ENCODE measurements at places on chromosomes 12 and 14.
A peak's percentile ranks its signal among the peaks of the same experiment; 100 is the strongest.

DNA sequence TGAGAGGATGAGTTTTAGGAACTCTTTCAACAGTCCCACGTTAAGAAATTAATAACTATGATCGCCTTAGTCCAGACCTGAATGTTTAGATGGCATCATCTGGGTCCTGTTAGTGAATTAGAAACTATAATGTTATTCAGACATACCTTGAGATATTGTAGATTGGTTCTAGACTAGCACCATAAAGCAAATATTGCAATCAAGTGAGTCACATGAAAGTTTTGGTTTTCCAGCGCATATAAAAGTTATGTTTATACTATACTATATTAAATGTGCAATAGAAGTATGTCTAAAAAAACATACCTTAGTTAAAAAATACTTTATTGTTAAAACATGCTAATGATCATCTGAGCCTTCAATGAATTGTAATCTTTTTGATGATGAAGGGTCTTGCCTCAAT, 106.6 kb upstream of the ATP2B1 start:
- no peak for DNase-seq

GRCh38 chr14:90274808-90275457, 18.6 kb downstream of the PSMC1 start:
- no peak for DNase-seq

DNA sequence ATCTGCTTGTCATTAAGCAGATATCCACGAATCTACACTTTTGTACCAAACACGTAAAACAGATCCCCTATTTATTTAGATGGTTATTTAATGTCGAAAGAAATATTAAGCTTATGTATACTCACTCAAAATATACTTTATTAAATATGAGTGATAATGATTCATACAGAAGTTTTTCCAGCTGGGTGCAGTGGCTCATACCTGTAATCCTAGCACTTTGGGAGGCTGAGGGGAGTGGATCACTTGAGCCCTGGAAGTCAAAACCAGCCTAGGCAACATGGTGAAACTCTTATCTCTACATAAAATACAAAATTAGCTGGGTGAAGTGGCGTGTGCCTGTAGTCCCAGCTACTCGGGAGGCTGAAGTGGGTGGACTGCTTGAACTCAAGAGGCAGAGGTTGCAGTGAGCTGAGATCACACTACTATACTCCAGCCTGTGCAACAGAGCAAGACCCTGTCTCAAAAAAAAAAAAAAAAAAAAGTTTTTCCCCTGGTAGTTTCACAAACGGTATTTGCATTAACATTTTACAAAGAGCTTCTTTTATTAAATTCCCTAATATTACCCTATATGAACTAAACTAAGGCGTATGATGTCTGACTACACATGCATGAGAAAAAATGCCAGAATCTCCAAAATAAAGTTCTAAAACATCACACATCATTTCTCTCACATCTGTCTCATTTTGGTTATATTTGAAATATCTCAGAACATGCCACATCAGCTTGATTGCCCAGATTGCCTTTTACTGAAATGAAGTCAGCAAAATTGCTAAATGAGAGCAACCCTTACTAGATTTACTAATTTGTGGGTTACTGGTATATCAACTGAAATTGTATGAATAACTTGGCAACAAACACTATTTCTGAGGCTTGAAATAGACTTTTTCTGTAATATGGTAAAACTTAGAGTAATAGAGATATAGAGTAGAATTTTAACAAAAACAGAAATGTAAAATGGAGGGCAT, 74.9 kb downstream of the PAWR start:
- DNase-seq: no peak

DNA sequence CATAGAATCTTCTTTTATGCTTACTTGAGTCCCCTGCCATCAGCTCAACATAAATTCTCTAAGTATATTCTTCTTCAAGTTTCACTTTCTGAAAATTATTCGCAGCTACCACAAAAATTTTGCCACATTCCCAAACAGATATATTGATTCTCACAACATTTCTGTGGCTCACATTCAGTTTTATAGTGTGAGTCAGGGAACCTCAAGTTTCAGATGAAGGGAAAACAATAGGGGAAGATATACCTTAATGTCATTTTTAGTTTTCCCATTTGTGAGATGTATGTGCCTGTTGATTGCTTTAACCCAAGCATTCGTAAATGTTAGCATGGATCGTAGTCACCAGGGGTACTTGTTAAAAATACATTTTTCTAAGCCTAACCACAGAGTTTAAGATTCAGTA, 465.8 kb downstream of the CCER1 start:
- DNase-seq: no peak

- no peak for DNase-seq
These were observed 22.8 kb downstream of the ADCK1 start for GRCh38 chr14:77822741-77823140.

GRCh38 chr12:68481181-68481941, 129.3 kb upstream of the RAP1B start:
- DNase-seq: no peak

DNA sequence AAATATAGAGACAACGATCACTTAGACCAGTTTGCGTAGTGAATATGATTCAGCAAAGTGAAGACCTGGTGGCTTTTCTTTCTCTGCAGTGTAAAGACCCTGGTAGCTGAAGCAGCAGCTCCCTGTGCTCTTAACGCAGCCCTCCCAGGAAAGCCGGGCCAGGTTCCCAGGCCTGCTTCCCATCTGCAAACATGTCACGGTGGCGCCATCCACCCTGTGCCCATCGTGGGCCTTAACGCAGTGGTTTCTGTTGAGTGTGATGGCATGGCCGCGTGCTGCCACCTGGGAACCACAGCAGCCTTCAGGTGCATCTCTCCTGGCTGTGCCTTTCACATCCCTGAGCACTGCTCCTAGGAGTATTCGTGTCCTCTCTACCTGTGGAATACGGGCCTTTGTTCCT, 71.5 kb downstream of the WDR20 start:
- DNase-seq: no peak

DNA sequence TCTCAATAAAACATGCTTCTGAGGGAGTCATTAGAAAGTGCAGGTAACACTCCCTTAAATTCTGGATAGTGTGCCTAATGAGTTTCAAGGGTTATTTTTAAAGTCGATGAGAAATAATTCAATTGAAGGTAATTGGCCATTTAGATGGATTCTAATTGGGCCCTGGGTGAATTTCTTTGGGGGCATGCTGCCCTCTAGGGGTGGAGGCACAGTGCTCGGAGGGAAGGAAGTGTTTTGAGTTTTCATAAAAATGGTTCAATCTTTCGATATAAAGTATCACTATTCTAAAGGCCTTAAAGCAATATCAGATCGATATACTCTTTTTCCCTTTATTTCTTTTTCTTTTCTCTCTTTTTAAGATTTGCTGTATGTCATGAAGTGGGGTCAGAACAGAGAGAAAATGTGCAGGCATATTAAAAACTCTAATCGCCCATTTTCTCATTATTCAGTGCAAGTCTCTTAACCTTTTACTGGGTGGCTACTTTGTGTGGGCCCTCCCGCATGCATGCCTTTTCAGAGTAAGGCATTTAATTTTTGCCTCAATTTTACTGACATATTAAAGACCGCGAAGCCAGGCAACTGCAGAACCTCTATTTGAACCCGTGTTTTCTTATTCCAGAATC, 25.5 kb downstream of the NKX2-8 start:
- DNase-seq: no peak

GRCh38 chr12:42871816-42872215, 282.3 kb upstream of the PRICKLE1 start:
- DNase-seq: no peak

GRCh38 chr12:29612912-29613311, 115.4 kb upstream of the OVCH1 start:
- DNase-seq: no peak

DNA sequence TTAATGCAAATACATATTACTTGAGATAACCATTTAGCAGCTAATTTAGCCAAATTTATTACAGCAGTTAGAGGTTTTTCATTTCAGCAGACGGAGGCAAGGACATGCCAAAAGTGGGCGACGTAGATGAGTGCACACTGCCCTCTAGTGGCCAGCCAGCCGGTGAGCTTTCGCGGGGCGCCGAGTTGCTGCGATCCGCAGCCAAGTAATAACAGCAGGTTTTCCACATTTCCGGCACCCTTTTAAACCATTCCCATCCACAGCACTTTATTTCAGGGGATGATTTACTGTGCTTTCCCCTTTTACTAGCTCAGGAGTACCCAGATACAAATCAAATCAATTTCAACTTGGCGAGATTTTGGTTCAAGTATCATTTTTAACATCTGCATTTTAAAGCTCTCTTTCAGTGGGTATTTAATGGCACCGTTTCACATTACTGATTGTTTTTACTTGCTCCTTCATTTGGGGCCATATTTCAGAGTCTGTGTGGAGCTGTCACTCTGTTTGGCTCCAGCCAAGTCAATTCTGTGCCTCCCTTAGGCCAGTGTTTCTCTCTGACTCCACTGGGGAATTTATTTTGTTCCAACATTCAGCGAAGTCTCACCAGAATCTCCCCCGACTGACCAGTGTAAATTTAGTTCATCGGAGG, 158.0 kb downstream of the EGLN3 start:
- peak; percentile 20 for DNase-seq

GRCh38 chr12:32027684-32028365, 68.6 kb downstream of the RESF1 start:
- peak; percentile 39 for DNase-seq

DNA sequence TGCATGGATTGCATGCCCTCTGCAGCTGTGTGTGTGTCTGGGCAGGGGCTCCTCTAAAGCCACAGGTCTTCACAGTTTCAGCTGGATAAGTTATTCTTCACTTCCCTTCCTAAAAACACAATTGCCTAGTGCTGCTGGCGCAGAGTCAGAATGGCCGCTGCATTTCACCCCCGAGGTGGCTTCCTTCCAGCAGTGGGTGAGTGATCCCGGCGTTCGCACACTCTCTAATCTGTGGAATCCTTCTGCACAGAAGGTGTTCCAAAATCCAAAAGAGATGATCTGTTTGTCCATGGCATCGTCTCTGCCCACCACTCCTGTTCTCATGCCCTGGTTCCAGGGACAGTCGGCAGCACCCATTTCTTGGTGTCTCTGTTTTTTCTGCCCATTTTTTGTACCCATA, 340.7 kb downstream of the DPF3 start:
- DNase-seq: no peak

DNA sequence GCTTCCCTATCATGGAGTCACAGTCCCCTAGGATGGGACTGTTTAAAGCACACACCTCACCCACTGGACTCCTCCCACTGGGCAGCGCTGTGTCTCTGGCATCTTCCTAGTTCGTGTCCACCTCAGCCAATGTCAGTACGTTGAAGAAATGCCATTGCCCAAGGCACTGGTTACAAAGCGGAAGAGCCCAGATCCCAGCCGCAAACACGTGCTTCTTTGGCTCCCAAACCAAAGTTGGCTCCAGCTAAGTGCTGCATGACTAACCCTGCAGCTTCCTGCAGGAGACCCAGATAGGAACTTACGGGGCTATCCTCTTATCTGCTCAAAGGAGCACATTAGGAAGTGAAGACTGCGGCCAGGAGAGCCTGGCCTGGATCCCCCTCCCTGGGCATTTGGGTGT, 9.3 kb downstream of the SYNE3 start:
- peak; percentile 52 for DNase-seq

- DNase-seq: no peak
These were observed 173.1 kb downstream of the FLRT2 start for GRCh38 chr14:85702997-85703396.

- DNase-seq: no peak
These were observed 8.8 kb downstream of the GALNT16 start for GRCh38 chr14:69268763-69269162.

DNA sequence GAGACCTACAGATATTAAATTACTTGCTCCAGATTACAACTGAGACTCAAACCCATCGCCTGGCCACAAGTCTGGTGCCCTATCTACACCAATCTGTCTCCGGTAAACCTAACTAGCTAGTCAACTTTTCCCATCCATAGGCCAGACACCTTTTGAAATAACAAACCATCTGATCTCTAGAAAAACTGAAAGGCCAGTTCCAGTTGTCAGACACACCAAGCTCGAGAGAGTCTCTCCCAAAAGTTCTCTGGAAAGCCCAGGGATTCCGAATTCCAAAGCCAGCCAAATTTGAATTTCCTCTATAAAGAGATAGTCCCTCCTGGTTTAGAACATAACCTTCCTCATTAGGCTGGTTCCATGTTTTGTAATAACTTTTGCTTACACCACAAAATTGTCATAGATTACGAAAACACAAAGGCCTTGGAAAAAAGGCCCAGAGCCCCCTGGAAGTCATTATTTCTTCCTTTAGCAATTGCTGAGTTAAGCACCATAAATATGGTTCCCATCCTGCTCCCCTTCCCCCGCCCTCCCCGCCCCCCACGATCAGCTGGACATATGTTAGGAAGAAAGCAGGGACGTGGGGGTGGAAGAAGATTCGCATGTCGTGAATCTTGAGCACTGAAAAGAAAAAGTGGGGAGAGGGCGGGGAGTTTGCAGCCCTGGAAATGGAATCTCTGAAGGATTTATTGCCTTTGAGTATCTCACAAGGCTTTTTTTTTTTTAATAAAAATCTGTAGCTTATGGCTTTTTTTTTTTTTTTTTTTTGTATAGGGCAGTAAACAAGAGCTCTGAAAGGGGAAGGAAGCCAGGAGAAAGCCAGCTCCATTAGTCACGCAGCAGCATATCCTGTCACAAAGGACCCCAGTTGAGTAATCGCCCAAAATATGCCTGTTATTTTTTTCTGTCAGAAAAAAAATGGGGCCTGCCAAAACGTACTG, 110.4 kb downstream of the ZFP36L1 start:
- peak; percentile 77 for DNase-seq

- DNase-seq: no peak
These were observed 1271.0 kb downstream of the LRFN5 start for GRCh38 chr14:42877716-42878115.

GRCh38 chr12:24754690-24755638, 193.9 kb downstream of the BCAT1 start:
- DNase-seq: no peak

- DNase-seq: peak; percentile 26
These were observed 164.1 kb downstream of the ZFP36L1 start for GRCh38 chr14:68628605-68629310.

- no peak for DNase-seq
These were observed 173.3 kb downstream of the FOXN3 start for GRCh38 chr14:89243741-89244140.

- no peak for DNase-seq
These were observed 50.9 kb upstream of the PPFIA2 start for GRCh38 chr12:81809829-81810595.

DNA sequence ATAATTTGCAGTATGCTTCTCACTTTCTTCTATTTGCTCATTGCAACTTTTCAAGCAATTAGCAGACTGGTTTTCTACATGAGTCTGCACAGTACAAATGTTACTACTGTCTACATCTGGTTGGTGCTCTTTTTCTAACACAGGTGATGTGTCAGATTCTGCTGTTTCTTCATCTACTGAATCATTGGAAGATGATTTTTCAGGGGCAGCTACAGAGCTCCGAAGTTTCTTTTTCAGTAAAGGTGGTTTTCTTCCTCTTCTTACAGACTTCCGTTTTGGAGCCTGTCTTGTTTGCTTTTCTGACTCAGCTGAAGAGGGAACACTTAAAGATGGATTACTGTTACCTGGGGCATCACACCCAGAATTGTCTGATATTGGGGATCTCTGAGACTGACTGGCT, 62.1 kb downstream of the SCAF11 start:
- no peak for DNase-seq
